ENCODE measurements at places on chromosomes 5 and 9.

DNA sequence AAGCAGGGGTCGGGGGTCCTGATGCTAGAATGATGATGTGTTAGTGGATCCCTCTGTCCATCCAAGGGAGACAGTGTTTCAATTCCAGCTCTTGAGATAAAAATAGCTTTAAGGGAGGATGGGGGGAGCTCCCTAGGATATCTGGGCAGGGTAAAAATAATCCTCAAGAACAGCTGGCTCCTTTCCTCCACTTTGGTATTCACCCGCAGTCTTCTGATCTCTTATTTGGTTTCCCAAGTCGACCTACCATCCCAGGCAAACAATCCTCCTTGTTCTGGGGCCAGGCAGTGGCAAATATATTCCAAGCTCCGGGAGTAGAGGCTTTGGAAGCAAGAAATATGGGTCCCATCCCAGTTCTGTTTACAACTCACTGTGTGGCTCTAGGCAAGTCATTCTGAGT is 14.5 kb upstream of the COL27A1 start:
- no peak for DNase-seq

DNA sequence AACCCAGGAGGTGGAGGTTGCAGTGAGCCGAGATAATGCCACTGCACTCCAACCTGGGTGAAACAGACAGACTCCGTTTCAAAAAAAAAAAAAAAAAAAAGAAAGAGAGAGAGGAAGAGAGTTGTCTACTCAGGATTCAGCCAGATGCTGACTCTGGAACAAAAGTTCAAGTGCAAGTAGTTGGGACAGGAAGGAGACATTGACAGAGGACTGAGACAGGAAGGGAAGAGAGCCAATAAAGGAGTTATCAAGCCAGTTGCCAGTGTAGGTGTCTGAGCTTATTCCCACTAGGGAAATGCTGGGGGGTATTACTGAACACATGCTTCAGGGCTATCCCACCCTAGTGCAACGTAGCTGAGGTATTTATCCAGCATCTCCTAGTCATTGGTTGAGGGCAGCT is 147.7 kb upstream of the SLC1A3 start:
- no peak for DNase-seq

GRCh38 chr9:68705531-68706362 is 707 bp downstream of the PIP5K1B start:
- DNase-seq, result no peak

DNA sequence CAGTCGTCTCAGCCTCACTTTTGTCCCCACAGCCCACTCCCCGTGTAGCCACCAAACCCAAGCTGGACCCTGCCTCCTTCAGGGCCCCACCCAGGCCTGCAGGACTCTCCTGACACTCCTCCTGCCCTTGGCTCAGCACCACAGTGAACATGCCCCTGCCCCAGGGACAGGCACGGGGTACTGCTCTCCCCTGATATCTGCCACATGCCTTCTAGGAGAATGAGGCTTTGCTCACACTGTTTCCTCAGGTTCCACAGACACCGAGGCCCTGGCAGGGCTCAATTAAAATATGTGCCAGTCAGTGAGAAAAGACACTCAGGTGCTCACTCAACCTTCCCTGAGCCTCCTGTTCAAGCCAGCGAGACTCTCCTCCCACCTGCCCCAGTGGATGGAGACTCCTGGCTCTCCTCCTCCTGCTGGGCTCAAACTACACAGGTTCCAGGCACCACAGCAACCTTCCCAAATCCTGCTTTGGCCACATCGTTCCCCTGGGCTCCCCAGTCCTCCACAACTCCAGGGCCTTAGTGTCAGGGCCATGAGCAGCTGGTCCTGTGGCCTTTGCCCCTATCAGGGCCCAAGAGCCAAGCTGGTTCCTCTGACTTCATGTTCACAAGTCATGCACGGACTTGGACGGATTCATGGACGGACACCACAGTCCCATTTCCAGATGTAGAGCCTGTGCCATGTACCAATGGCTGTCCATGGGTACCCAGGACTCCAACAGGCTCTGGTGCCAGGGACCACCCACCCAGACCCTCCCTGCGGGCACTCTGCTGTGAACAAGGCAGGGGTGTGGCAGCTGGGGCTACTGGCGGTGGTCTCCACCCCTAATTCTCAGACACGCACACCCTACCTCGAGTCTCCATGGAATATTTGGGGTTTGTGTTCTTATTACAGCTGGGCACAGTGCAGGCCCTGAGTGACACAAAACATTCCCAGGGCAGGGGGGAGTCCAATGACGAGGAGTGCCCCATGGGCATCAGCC is 36.6 kb downstream of the BICD2 start:
- no peak for DNase-seq

DNA sequence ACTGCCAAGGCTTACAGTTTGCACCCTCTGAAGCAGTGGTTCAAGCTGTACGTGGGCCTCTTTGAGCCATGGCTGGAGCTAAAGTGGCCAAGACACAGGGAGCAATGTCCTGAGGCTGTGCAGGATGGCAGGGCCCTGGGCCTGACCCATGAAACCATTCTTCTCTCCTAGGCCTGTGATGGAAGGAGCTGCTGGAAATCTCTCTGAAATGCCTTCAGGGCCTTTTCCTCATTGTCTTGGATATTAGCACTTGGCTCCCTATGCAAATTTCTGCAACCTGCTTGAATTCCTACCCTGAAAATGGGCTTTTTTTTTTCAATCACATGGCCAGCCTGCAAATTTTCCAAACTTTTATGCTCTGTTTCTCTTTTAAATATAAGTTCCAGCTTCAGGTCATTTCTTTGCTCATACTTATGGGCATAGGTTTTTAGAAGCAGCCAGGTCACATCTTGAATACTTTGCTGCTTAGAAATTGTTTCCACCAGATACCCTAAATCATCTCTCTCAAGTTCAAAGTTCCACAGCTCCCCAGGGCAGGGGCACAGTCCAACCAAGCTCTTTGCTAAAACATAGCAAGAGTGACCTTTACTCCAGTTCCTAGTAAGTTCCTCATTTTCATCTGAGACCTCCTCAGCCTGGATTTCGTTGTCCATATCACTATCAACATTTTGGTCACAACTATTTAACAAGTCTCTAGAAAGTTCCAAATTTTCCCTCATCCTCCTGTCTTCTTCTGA is 138.3 kb downstream of the OSTF1 start:
- no peak for DNase-seq

Measured in stimulated activated effector memory CD8-positive, alpha-beta T cell treated with anti-CD3 and anti-CD28 coated beads, Interleukin-12 subunit alpha, Interleukin-12 subunit beta, amount 100 ng/mL, for 72 hours (primary cell).